ENCODE measurements at places on chromosomes 1 and 21. TPM values are rescaled to one million over a fixed set of nuclear protein-coding genes. Genes with fewer than 3 reads are reported as not detected.

Gene FCRL6
- total RNA-seq: 0.49 TPM

Gene ADAMTS1
- total RNA-seq: 7.1 TPM

Gene BATF3
- total RNA-seq: 75.3 TPM

Gene FMOD
- 0.39 TPM for total RNA-seq

Gene CNTN2
- total RNA-seq: not detected
